ENCODE measurements at places on chromosomes 6 and 20.
A peak's percentile ranks its signal among the peaks of the same experiment; 100 is the strongest.

- peak; percentile 83 for DNase-seq
These were observed 16.2 kb upstream of the UBR2 start for GRCh38 chr6:42547407-42548329.

DNA sequence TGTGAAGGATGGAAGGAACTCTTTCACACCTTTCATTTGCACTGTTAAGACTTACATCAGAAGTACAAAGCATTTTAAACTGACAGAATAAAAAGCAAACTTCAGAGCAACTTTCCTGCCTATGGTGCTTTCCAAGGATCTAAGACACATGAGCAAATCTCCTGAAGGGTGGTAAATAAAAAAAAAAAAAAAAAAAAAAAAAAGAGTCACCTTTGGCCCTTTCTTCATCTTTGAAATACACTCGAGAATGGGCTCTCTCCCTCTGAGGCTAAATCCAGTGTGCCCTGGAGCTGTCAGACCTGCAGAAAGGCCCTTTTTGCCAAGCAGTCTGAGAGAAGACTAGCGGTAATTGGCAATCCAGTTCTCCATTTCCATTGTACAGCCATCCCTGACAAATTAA, 1113.8 kb upstream of the FLRT3 start:
- no peak for DNase-seq

DNA sequence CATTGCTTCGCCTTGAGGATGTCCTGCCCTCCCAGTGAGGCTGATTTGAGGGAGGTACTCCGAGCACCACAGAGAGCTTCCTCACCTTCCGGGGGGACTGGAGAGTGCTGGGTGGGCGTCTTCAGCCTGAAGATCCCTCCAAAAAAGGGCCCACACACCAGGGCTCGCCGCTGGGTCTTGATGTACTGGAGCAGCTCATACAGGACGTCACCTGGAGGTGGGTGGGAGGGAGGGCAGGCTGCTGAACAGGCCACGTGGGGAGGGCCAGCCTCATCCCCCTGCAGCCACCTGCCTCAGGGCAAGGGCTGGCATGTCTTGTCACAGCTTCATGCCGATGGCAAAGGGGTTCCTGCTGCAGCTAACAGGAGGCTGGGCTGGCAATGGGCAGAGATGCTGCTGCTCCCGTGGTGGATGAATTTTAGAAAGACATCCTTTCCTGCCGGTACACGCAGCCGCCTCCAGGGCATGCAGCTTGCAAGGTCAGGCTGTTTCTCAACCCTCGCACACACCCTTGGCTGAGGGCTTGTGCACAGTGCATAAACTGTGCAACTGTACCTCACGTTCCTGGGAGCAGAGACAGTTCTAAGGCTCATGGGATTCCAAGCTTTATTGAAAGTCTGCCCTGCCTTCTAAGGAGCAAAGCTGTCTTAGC, 14.0 kb downstream of the ETV7 start:
- peak; percentile 22 for DNase-seq

DNA sequence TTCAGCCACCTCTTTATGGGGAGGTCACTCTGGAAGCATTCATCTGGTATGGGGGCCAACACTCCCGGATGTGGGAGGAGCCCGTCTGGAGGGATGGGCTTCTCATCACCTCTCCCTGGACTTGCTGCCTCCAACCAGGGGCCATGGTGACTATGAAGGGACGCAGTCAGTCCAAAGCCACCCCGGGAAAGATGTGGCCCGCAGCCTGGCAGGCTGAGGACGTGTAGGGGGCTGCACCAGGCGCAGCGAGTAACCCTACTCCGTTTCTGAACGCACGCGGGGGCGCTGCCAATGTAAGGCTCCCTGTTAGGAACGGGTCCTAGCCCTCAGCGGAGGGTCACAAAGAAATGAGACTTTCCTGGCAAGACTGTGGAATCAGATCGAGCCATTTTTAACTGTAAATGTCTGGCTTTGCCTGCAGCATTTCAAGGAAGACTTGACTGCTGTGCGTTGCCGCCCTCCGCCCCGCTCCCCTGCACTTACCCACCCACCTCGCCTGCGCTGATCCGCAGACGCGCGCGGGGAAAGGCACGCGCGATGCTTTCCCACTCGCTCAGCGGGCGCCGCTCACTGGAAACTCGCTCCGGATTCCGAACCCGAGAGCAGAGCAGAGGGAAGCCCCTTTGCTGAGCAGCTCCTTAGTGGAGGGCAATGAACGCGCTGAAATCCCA, 55.1 kb downstream of the IL20RA start:
- DNase-seq, result no peak

DNA sequence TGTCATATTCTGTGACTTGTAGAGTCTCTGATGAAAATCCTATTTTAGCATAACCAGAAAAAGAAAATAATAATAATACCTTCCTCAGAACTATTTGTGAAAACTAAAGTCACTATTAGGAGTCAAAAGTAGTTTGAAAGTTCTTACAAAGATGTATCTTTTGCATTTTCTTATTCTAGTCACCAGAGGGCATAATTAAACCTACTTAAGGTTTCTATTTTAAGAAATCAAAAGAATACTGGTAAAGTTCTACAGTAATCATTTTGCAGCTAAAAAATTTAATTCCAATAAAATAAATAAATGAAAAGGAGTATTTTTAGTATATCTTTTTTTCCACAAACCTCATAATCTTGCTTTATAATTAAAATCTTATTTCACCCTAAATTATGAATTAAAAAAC, 28.0 kb upstream of the MCM9 start:
- DNase-seq, result peak; percentile 41

- no peak for DNase-seq
These were observed 197.1 kb upstream of the RIN2 start for GRCh38 chr20:19560881-19561480.

GRCh38 chr6:8182902-8183665, 80.7 kb upstream of the EEF1E1 start:
- no peak for DNase-seq

- DNase-seq, result no peak
These were observed 28.1 kb downstream of the NFYA start for GRCh38 chr6:41100871-41101287.

- DNase-seq, result no peak
These were observed 517.7 kb upstream of the SULF2 start for GRCh38 chr20:48302844-48303542.

DNA sequence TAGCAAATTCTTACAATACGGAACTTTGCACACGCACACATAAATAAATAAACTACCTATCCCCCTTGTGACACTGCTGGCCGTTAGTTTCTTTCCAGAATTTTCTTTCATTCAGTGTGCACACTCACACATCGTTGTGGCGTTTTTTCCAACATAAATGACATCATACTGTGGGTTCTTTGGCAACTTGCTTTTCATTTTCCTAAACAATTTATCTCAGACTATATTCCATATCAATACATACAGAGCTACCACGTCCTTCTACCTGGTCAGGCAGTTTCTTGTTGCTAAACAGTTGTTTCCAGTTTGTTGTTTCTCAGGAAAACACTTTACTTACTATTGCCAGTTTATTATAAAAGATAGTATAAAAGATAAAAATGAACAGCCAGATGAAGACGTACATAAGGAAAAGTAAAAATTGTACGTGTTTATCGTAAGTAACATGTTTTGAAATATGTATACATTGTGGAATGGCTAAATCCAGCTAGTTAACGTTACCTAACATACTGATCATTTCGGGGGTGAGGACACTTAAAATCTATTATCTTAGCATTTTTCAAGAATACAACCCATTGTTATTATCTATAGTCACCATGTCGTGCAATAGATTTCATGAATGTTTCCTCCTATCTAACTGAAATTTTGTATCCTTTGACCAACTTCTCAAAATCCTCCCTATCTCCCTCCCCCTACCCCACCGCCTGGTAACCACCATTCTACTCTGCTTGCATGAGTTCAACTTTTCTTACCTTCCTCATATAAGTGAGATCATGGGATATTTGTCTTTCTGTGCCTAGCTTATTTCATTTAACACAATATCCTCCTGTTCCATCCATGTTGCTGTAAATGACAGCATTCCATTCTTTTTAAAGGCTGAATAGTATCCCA, 1.2 kb upstream of the TP53RK start:
- peak; percentile 31 for DNase-seq

DNA sequence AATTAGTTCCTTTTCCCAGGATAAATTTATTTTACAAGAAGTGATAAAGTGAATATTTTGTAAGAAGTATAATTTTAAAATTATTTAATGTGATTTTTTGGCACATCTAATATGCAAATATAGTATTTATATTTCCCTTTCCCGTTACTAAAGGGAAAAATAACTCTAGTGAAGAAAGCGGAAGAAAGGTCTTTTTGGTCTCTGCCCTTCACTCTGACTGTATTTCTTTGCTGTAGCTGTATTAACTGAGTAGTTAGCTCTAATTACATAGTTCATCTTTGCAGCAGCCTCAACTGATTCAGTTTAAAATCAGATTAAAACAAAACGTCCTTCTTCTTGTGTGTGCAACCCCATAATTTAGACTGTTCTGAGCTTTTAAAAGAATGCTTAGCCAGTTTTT, 57.4 kb upstream of the RNF144B start:
- DNase-seq, result no peak

GRCh38 chr20:25057234-25058050, 497 bp downstream of the ACSS1 start:
- peak; percentile 47 for DNase-seq

DNA sequence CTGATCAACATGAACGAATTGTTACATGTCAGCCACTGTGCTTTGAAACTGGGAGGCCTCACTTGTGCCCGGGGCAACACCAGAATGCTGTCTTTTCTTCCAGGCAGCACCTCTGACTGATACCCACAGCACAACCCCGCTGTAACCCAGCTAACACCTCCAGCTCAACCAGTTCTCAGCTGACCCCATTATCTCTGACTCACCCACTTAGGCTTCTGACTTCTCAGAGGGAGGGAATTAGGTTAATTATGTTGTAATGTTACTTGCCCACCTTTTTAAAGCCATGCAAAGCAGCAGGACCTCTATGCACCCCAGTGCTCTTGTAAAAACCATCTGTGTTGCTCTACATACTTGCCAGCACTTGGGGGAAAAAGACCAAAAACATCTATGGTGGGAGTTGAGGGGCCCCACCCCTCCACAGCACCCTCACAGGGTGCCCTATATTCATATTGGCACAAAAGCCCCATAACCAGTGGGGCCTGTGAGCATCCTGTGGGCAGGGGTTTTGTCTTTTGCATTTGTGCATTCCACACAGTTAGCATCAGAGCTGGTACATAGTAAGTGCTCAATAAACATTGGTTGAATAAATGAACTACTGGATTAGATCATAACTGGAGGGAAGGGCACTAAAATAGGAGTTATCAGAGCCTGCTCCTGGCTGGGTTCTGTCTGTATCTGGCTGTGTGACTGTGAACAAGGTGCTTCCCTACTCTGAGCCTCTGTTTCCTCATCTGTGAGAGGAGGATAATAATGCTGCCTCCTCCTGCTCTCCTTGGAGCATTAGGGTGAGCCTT, 22.3 kb downstream of the BNIP5 start:
- DNase-seq, result peak; percentile 21

DNA sequence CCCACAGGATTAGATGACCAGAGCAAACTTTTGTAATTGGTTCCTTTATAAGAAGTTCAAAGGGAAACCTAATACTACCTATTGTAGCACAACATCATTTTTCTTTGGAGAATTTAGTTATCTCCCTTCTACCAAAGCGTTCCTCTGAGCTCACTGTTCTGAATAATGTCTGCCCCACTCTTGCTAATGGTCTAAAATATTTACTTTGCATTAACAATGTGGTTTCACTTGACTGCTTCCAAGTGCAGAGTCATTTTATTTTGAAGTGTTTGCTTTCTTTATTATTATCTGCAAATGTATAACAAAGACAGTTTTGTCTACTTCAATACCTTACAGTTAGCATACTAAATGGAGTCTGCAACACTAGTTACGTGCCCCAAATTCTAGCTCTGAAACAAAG, 15.0 kb downstream of the TRAPPC3L start:
- no peak for DNase-seq

DNA sequence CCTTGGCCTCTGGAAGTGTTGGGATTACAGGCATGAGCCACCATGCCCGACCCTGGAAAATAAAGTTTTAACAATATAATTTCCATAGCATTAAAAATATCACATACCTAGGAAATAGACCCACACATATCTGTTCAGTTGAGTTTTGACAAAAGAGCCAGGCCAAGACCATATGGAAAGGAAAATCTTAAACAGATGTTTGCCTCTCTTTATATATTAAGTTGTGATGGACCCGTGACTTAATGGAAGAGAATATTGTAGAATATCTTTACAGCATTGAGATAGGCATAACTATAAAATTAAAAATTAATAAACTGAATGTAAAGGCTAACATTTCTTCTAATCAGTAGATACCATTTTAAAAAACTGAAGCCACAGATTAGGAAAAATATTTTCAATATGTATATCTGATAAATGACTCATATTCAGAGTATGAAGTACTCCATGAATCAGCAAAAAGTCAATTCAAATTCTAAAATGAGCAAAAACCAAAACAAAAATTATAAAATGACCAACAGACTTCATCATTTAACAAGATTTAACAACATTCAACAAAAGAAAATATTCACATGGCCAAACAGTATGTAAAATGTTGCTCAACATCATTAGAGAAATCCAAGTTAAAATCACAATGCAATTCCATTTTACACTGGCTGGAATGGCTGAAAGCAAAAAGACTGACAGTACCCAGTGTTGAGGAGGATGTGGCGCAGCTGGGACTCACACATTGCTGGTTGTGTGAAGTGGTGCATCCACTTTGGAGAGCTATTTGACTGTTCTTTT, 43.3 kb downstream of the GTF2H5 start:
- peak; percentile 58 for DNase-seq

- peak; percentile 28 for DNase-seq
These were observed 28.0 kb downstream of the ARFGEF2 start for GRCh38 chr20:48949304-48950170.

DNA sequence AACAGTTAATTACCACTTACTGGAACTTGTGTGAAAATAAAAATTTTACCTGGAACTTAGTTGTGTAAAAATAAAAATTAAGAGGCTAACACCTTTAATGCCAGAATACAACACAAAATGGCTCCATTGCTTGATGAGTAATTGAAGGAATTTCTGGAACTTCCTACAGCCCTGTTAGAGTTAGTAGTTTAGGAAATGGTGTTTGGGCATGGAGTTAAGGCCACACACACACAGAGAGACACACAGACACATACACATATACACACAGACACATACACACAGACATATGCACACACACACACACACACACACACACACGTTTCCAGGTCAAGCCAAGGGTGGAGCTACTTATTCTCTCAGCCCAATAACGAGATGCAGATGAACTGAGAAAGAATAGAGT, 20.6 kb upstream of the CST3 start:
- DNase-seq, result no peak

DNA sequence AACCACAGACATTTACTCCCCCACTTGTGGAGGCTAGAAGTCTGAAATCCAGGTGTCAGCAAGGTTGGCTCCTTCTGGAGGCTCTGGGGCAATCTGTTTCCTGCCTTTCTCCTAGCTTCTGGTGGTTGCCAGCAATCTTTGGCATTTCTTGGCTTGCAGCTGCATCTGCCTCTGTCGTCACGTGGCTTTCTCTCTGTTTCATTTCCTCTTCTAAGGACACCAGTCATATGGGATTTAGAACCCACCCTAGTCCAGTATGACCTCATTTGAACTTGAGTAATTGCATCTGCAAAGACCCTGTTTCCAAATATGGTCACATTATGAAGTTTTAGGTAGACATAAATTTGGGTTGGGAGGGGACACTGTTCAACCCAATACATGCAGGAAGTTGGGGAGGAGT, 56.2 kb upstream of the EPB41L1 start:
- peak; percentile 41 for DNase-seq

Measured in ELR (cell line).